ENCODE measurements at places on chromosomes 6 and 20. TPM values are rescaled to one million over a fixed set of nuclear protein-coding genes. Genes with fewer than 3 reads are reported as not detected.

GRCh38 chr6:145204301-145204700 is 531.0 kb downstream of the EPM2A start:
- DNase-seq = no peak
- no peaks in the 10 kb centered on the region for H3K36me3 ChIP-seq
- peaks cover 2% of the 10 kb centered on the region for H3K27me3 ChIP-seq
- H3K4me1 ChIP-seq = no peaks in the 10 kb centered on the region
- H3K4me3 ChIP-seq = no peak overlapping the region

The LHFPL5 gene
- not detected for total RNA-seq

- H3K27ac ChIP-seq = peak overlapping the region; percentile 80
- H3K27me3 ChIP-seq = peaks cover 2% of the 10 kb centered on the region
- peak overlapping the region; percentile 91 for H3K4me3 ChIP-seq
- H3K4me1 ChIP-seq = peaks cover 29% of the 10 kb centered on the region
- DNase-seq = peak; percentile 47
- peaks cover 5% of the 10 kb centered on the region for H3K36me3 ChIP-seq
Observed at GRCh38 chr20:36745234-36745926, 510 bp downstream of the NDRG3 start.

The PNPLA1 gene
- not detected for total RNA-seq

GRCh38 chr6:52317841-52318581 is 33.5 kb upstream of the MCM3 start:
- H3K4me1 ChIP-seq = peaks cover 16% of the 10 kb centered on the region
- DNase-seq = no peak
- H3K27ac ChIP-seq = no peak overlapping the region
- H3K27me3 ChIP-seq = peaks cover 2% of the 10 kb centered on the region
- no peak overlapping the region for H3K4me3 ChIP-seq
- H3K36me3 ChIP-seq = no peaks in the 10 kb centered on the region

DNA sequence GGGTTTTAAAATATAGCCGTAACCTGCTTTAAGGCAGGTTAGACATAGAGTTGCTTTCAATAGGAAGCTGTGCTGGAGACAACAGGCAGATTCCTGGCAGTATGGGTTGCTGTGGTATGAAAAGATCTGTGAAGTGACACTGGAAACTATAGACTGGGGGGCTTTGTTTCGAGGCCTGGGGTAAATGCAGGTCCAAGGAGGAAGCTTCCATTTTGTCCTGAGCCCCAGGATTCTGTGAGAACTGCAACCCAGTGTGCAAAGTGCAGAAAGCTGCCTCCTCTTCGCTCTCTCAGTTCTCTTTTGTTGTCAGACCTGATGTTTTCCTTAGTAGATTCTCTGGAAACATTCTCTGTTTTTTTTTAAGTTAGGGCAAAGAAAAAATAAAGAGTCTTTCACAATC is 86.9 kb downstream of the LYRM4 start:
- peak overlapping the region; percentile 72 for H3K4me3 ChIP-seq
- H3K27me3 ChIP-seq = no peaks in the 10 kb centered on the region
- H3K27ac ChIP-seq = peak overlapping the region; percentile 98
- H3K4me1 ChIP-seq = peaks cover 56% of the 10 kb centered on the region
- H3K36me3 ChIP-seq = no peaks in the 10 kb centered on the region

DNA sequence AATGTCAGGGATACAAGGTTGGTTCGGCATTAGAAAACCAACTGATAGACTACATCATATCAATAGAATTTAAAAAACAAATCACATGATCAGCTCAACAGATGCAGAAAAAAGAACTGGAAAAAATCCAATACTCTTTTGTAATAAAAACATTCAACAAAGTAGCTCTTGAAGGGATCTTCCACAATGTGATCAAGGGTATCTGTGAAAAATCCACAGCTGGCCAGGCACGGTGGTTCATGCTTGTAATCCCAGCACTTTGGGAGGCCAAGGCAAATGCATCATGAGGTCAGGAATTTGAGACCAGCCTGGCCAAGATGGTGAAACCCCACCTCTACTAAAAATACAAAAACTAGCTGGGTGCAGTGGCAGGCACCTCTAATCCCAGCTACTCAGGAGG is 63.1 kb downstream of the ASCC3 start:
- no peak overlapping the region for H3K4me3 ChIP-seq
- peaks cover 61% of the 10 kb centered on the region for H3K36me3 ChIP-seq
- no peaks in the 10 kb centered on the region for H3K4me1 ChIP-seq
- H3K27me3 ChIP-seq = no peaks in the 10 kb centered on the region

The NKX2-4 gene
- total RNA-seq = not detected

The NCR2 gene
- total RNA-seq = 1.3 TPM

The POPDC3 gene
- not detected for total RNA-seq

DNA sequence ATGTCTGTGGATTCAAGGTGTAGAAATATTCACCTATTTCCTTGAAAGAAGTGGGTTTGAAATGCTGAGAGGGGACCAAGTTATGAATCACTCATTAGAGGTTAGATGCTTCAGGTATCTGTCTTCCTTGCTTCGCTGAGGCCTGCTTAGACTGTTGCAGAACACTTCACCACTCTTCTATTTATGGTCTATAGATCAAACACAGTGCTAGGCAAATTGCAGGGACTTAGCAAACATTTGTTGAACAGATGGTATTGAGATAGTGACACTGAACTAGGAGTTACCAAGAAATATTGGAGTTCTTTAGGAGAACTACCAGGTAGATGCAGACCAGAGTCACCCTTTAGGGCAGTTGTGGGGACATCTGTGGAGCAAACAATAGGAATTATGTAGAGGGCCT is 123.8 kb downstream of the RFPL4B start:
- H3K27me3 ChIP-seq = no peaks in the 10 kb centered on the region
- no peak for DNase-seq
- no peaks in the 10 kb centered on the region for H3K36me3 ChIP-seq

DNA sequence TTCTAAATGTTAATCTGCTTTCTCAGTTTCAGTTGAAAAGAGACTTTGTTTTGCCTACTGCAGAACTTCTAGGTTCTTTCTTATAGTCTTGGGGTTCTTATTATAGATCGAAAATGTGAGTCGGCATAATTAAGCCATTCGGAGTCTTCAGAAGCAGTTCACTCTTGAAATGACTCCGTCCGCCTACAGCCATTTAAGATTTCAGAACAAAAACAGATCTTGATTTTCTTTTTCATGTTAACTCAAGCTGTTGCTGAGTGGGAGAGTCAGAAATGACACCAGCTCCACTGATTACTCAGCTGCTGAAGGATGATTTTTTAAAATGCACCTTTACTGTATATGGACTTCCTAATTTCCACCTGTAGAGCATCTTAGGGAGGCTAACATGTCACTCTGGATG is 15.9 kb downstream of the PRDM1 start:
- no peaks in the 10 kb centered on the region for H3K27me3 ChIP-seq
- H3K4me1 ChIP-seq = peaks cover 90% of the 10 kb centered on the region
- peak overlapping the region; percentile 87 for H3K4me3 ChIP-seq

DNA sequence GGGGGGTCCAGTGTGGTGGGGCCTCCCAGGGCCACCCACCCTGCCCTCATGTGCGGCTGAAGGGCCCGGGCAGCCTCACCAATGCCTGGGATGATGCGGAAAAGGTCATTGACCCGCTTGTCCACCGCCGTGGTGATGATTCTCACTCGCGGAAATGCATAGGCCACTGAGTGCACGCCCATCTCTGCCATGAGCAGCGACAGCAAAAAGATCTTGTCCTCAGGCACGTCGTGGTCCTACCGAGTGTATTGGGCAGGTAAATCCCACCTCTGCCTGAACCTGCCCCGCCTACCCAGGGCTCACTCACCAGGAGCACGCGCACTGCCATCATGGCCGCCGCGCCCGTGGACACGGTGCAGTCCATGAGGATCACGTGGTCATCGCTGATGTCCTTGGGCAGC is 16.1 kb downstream of the UCKL1 start:
- no peak for DNase-seq
- no peak overlapping the region for H3K27ac ChIP-seq
- no peak overlapping the region for H3K4me3 ChIP-seq
- peaks cover 17% of the 10 kb centered on the region for H3K4me1 ChIP-seq
- H3K27me3 ChIP-seq = no peaks in the 10 kb centered on the region

The CLPSL2 gene
- not detected for total RNA-seq

DNA sequence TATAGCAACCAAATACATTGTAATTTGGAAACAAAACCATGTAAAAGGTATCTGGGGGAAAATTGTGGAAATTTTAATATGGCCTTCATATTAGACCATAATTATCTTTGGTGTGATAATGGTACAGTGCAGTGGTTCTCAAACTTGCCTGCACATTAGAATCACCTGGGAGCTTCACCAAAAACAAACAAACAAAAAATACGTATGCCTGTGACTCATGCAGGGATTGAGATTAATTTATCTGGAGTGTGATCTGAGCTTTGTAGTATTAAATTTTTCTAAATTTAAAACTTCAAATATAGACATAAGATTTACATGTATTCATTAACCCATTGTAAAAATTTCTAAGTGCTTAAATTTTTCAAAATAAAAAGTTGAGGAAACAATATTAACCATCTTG is 31.5 kb downstream of the ARHGAP18 start:
- H3K27me3 ChIP-seq = no peaks in the 10 kb centered on the region
- DNase-seq = no peak
- no peak overlapping the region for H3K4me3 ChIP-seq
- H3K36me3 ChIP-seq = peaks cover 19% of the 10 kb centered on the region
- peaks cover 44% of the 10 kb centered on the region for H3K4me1 ChIP-seq

DNA sequence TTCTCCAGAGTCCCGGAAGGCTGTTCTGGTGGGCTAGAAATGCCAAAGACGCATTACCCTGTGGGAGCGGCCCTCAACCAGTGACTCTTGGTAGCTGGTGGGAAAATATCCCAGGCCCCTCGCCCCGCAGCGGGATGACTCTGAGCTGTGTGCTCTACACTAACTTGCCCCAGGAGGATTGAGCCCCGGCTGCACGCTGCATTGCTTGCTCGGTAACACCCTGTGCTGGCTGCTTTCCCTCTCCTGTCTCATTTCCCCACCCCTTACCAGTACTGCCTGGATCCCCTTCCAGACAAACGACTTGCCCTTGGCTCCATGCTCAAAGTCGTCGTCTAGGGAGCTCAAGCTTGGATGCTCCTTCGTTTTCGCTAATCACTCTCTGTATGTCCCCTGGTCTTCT is 411.8 kb upstream of the SULF2 start:
- H3K27me3 ChIP-seq = no peaks in the 10 kb centered on the region
- no peak overlapping the region for H3K4me3 ChIP-seq
- no peak overlapping the region for H3K27ac ChIP-seq
- H3K36me3 ChIP-seq = no peaks in the 10 kb centered on the region

The FOXF2 gene
- total RNA-seq = not detected
